Stimulated activated CD4-positive, alpha-beta T cell treated with anti-CD3 and anti-CD28 coated beads, Interleukin-1b, Interleukin-23, amount 100 ng/mL, for 1 hour (primary cell): ENCODE measurements at places on chromosomes 3 and 15.

GRCh38 chr15:97168704-97169475 is 791.6 kb upstream of the ARRDC4 start:
- DNase-seq, result no peak

DNA sequence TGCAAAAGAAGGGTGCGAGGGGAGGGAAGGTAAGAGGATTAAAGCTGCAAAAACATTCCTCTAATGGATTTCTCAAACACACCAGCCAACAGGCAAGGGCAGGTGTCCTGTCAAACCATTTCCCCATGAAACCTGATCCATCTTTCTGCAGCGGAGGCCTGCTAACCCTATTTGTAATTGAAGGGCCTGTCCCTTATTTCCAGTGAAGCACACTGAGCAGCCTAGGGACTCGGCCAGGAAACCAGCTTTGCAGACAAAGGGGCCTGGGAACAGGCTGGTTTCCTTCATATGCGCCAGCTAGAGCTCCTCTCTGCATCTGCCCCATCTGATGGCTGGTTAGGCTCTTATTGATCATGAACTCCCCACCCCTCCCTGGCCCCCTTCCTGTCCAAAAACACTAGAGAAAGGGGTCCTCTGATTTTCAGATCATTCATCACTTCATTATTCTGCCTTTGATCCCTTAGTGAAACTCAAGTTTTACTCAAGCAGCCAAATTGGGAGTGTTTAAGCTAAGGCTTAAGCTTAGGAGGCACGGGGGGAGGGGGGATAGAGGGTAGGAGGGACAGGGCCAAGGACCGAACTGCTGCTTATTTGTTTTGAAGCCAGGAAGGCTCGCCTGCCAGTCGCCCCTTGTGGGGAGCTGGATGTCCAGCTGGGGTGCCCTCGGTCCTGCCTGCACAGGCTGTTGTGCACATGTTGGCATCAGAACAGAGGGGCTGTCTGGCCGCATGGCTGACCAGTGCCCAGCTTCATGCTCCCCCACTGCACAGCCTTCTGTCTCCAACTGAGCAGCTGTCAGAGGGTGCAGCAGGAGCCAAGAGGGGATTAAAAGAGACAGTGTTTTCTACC is 53.1 kb downstream of the BOC start:
- DNase-seq, result no peak

- no peak for DNase-seq
Measured at GRCh38 chr15:49199666-49200065, 29.6 kb downstream of the GALK2 start.

GRCh38 chr15:67170143-67170925 is 84.1 kb downstream of the AAGAB start:
- no peak for DNase-seq

- DNase-seq, result no peak
Measured at GRCh38 chr15:63351170-63351569, 30.5 kb downstream of the CA12 start.

DNA sequence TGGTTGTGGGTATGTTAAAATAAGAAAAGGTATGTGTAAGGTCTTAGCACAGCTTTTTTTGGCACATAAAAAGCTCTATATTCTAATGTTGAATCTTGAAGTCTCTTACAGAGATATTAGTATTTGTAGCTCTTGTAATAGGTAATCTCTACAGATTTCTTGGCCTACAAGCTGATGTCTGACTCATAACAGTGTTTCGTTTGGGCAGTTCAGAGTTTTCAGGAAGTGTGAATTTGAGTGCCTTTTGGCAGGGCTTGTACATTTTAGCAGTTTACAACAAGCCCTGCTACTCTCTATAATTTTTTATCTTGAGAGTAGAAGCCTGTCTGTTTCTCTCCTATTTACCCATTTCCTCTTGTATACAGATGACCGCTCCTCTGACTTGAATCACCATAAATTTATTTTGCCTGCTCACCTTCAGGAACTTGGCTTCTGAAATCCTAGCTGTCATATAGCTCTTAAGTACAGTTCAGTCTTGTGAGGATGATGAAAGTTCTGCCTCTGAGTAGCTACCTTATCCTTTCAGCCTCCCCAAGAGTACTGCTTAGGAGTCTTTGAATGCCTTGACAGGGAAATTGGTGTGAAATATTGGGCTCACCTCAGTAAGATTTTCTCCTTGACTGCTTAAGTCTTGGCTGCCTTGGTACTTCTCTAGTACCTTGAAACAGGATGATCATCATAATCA is 419.9 kb upstream of the RARB start:
- DNase-seq, result no peak
